ENCODE measurements at places on chromosomes 1 and 21.

DNA sequence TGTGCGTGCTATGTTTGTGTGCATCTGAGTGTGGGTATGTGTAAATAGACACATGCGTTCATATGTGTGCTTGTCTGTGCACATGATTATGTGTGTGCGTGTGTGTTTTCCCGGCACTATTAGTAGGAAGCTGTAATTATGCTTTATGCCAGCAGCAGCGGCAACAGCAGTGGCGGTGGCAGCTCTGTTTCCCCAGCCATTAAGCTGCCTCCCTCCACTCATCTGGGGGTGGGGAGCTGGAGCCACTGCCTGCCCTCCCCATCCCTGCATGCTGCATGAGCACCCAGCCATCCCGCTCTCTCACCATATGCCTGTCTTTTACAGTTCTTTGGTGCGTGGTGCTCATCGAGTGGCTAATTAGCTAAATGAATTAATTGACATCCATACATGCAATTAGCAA is 30.5 kb upstream of the ACOT11 start:
- no peak for DNase-seq

DNA sequence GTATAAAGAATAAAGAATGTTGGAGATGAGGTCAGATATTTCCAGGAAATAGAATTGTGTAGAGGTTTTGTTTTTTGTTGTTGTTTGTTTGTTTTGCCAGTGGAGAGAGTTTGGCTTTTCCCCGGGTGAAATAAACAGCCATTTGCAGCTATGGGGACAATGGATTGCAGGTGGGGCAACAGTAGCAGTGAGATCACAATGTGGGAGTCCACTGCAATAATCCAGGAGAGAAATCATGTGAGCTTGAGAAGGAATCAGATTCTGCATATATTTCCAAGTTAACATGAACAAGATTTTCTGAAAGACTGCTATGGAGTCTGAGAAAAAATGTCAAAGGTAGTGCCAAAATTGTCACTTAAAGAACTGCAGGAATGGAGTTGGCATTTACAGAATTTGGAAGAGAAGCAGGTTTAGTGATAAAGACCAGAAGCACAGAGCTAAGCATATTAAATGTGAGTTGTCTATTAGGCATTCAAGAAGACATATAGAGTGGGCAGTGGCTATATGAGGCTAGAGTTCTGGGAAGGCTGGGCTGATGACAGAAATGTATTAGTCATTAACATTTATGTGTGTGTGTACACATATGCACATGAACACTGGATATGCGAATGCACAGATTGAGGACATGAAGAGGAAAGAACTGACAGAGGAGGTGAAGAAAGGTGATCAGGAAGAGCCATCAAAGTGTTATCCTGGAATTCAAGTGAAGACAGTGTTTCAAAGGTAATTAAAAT is 729.6 kb upstream of the PTBP2 start:
- no peak for DNase-seq

DNA sequence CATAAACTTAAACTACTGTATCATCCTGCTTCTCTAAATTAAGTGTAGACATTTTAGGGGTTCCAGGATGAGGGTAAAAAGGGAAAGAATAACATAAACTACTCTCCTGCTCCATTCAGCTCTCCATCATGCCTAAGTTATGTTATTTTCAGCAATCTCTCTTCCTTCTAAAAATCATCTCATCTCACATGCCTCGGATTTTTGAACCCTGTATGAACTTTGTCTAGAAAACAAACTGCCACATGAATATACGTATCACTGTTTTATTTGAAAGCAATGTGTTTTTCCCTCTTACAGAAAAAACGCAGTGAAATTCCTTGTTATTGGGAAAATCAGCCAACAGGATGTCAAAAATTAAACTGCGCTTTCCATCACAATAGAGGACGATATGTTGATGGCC is 32.6 kb downstream of the ZBED6 start:
- DNase-seq, result no peak

DNA sequence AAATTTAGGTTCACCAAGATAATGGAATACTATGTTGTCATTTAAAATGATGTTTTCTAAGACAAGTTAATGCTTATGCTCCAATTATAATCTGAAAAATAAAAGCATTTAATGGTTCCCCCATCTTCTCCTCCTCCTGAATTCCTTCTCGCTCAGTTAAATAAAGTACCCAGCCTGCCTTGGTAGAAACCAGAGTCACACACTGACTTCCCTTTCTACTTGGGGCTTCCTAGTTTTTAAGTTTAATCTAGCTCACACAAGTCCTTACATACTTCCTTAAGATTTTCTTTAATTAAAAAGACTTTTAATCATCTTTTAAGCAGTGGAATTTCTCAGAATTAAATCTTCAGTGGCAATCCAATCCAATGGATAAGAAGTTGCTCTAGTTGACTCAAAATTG is 32.9 kb downstream of the CD58 start:
- DNase-seq, result no peak

DNA sequence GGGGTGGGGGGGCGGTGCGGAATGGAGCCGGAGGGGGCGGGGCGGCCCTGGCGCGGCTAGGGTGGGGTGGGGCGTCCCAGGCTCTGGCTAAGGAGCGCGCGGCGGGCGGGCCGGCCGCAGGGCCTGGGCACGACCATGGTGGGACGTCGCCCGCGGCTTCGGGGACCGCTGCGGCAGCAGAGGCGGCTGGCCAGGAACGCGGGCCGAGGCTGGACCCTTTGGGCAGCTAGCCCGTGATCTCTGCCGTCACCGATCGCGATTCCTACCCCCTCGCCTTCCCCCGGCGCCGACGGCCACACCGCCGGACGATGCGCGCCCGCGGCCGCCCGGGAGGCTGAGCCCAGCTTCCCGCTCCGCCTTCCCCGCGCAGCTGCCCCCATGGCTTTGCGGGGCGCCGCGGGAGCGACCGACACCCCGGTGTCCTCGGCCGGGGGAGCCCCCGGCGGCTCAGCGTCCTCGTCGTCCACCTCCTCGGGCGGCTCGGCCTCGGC is at the start of gene MAP3K21:
Gene MAP3K21 (plus strand): TSS at position 74 of the 491 bp plus-strand sequence. CDS start 305 bp downstream, at position 379.
- DNase-seq, result no peak

GRCh38 chr1:182681568-182681912 is 2.8 kb downstream of the RGS8 start:
- no peak for DNase-seq

DNA sequence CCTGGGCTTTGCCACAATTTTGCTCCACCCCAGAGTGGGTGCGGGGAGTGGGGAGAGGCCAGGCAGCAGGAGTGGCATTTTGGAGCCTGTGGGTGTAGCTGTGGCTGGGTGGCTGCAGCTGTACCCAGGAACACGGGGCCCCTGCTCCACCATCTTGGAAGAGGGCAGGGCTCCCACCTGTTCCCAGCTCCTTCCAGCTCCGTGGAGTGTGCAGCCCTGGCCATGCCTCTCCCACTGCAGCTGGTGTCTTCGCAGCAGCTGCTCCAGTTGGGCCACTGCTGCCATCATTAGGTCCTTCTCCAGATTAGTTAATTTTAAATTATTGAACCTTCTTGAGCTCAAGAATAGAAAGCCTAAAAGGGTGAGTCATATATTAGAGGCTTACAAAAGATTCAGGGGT is 17.6 kb downstream of the FAM20B start:
- no peak for DNase-seq

- DNase-seq, result no peak
Observed at GRCh38 chr21:45891388-45892155, 90.0 kb upstream of the COL6A1 start.

DNA sequence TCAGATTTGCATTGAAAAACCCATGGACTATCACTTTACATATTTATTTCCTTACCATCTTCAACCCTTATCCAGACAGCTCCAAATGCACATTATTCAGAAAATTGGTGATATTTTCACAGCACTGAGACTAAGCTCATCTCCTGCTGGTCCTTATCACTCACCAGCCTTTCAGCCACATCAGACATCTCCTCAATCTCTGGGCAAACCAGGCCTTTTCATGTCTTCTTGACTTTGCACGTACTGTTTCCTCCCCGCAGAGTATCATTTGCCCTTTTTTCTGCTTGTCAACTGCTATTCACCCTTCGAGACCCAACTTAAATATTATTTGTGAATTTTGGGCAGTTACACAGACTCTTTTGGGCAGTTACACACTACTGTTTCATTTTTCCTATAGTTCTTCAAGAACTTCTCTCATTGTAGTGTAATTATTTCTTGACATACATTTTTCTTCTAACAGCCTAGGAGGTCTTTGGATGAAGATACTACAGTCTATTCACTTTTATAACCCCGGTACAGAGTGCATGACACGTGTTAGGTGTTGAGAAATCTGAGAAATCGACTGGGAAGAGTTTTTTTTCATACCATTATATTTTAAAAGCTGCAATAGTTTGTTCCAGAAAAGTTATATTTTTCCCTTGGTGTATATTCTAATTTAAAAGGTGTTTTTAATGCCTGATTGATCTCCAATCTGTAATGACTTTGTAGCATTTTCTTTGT is 98.0 kb downstream of the FGGY start:
- no peak for DNase-seq

GRCh38 chr1:19309123-19309813 is 2.7 kb downstream of the AKR7A2 start:
- DNase-seq, result no peak

GRCh38 chr1:199945591-199945990 is 81.9 kb upstream of the NR5A2 start:
- DNase-seq, result no peak

- DNase-seq, result peak; percentile 35
Observed at GRCh38 chr1:151060007-151060656, at the start of gene MLLT11. MLLT11 (plus strand) TSS chr1:151060397; CDS start chr1:151067225, 6,828 bp downstream.

GRCh38 chr1:22780696-22781095 is 70.1 kb downstream of the EPHB2 start:
- DNase-seq, result peak; percentile 3

DNA sequence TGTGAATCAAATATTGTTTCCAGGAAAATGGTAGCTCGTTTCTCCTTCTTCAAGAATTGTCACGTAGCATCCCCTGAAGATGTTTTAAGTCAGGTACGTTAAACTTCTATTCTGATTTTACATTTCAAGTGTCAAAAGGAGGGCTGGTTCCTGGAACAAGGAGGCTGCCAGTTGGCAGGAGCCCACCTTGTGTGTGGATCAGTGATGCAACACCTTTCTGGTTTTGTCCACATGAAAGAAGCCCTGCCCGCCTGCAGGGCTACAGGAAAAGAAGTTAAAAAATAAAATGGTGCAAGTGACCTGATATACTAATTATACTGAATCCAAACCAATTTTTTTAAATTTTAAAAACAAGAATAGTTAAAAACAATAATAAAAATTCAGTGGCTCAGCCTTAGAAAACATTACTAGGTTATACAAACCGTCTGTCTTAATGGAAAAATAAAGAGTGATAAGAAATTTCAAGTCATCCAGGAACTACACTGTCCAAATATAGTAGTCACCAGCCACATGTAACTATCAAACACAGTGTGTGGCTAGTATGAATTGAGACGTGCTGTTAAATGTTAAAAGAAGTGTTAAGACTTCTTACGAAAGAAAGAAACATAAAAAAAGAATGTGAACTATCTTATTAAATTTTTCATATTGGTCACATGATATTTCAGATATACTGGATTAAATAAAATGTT is 123.1 kb downstream of the APP start:
- DNase-seq, result no peak

DNA sequence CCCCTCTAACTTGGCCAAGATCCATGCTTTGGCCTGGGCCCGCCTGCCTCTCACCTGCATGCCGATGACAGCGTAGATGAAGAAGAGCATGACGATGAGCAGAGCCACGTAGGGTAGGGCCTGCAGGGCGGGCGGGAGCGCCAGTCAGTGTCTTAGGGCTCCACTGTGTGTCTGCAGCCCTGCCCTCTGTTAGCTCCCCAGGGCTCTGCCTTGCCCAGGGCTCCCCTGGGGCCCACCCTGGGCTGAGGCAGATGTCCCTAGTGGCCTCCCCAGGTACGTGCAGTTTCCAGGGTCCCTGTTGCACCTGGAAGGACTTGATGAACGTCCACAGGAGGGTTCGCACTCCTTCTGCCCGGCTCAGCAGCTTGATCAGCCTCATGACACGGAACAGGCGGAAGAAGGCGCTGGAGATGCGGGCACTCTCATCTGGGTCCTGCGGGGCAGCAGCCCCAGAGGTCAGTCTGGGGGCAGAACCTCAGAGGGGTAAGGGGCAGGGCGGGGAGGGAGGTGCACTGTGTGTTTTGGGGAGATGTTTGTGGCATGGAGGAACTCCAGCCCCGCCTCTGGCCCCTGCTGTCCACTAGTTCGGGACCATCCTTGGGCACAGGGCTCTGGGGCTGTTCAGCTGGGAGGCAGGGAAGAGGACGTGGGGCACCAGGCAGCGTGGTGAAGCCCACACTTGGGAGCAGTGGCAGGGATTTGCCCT is 29.8 kb upstream of the KIF21B start:
- DNase-seq, result no peak

DNA sequence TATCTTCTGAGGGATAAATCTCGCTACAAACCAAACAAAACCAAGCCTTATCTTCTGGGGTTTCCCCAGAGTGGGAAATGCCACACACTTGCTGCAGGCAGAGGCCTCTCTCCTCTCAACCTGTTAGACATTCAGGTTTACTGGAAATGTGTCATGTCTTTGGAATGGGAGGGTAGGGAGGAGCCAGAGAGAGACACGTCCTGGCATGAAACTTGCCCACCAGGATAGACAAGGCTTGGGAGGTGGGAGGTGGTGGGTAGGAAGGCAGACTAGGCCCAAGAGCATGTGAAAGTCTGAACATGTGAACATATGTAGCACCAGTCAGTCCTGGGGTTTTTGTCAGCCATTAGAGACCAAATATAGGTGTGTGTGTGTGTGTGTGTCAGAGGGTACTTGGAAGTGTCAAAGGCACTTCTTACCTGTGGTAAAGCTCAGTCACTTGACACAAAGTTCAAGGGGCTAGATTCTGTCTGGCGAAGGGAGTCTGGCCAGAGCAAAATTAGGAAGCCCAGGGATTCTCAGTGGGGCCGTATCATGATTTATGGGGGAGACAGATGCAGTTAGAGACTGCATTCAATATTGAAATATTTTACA is 32.4 kb upstream of the PIGC start:
- no peak for DNase-seq

DNA sequence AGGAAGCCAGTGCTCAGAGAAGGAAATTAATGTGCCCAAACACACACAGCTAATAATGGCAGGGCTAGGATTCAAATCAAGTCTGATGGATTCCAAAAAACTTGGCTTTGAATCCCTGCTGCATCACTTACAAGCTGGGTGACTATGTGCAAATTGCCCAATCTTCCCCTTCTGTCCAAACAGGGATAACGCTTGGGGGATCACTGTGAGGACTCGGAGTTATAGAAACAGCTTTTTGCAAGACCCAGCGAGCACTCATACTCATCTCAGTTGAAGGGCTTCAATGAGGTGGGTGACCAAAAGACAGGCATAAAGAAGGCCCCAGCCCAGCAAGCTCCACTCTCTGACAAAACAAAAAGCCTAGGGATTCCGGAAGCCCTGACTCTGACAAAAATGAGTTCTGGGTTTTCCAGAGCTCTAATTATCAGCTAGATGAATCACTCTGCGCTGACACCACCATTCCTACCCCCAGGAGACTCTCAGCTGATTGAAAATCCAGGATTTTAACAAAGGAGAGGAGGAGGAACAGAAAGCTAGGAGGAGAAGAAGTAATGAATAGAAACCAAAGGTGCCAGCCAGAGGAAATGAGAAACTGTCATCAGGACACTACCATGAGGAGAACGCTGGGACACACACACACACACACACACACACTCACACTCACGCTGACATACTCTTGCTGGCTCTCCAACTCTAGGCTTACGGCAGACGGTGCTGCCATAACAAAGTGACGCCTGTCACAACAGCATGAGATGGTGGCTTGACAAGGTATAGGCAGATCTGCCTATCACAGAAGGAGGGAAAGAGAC is 1.6 kb upstream of the STK40 start:
- no peak for DNase-seq

GRCh38 chr1:158607296-158607695 is 2.2 kb downstream of the OR10Z1 start:
- DNase-seq, result no peak

Data from activated CD4-positive, alpha-beta T cell treated with anti-CD3 and anti-CD28 coated beads, Interleukin-2, amount 50 U/mL, for 48 hours (primary cell).